ENCODE measurements at places on chromosomes 5 and 9.
A peak's percentile ranks its signal among the peaks of the same experiment; 100 is the strongest.

GRCh38 chr5:17024686-17025180 lies 88.6 kb upstream of the MYO10 start:
- DNase-seq = no peak

- DNase-seq = no peak
Observed at GRCh38 chr5:98543490-98543889, 230.0 kb upstream of the RGMB start.

GRCh38 chr5:161544350-161544765 lies 2.2 kb downstream of the GABRB2 start:
- peak; percentile 57 for DNase-seq

DNA sequence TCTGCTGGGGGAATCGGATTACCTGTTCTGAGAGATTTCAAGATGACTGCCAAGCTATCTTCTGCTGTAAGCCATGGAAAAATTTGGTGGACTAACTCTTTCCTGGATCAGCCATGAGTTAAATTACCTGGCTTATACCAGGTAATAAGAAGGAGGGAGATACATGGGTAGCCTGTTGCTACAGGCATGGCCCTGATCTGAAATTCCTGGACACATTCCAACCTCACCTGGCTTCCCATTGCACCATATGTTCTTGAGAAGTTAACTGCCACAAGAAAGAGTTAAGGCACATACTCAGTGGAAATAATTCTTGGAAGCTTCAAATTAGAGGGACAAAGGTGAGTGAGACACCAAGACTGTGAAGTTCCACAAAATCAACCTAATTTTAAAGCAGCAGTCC lies 371.3 kb downstream of the ACTL7B start:
- no peak for DNase-seq

DNA sequence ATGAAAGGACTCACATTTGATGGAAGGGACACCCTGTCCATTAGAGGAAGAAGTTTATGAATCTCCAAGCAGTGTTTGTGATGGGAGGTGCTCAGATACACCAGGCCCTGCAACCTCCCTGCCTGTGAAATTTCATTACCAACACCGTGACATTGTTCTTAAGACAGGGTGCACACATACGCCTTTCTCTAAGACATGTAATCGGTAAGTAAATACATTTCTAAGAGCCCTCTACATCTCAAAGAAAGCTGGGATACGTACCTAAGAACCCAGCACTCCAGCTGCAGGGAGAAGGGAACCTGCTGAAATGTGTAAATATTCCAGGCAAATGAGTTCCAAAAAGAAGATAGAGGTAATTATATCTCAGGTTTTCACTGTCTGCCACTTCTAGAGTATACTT lies 125.0 kb upstream of the APC start:
- DNase-seq = no peak
